ENCODE measurements at places on chromosomes 12 and 14.

- DNase-seq = no peak
Measured at GRCh38 chr12:22042976-22043669, 2.9 kb upstream of the CMAS start.

DNA sequence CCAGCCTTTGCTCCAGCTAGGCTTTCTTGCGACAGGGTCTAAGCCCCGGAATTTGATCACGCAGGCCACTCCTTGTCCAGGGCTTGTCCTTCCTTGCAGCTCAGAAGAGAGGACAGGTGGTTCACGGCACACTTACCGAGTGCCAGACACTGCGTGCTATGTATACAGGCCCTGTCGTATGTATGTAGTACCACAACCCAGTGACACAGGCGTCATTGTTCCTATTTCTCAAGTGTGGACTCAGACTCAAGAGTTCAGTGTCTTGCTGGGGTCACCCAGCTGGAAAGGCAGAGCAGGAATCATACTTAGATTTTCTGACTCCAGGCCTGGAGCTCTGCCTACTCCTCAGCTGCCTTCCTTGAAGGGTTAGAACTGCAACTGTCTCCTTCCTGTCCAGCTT lies 153.9 kb downstream of the SMOC1 start:
- no peak for DNase-seq

DNA sequence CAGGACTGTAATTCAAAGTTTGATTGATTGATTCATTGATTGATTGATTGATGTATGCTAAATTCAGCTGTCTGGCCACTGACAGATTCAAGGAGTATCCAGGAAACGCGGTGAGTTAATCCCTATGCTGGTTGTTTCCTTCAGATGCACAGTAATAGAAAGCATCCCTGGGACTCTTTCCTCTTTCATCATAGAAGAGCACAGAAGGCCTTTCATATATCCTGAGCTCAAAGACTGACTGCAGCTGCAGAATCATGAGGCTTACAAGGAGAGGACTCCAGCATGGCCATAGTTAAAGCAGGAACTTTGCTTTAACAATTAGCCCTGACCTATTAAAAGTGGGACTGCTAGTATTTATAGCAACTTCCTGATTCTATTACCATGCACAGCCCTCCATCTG lies 187.7 kb upstream of the TMTC1 start:
- no peak for DNase-seq

DNA sequence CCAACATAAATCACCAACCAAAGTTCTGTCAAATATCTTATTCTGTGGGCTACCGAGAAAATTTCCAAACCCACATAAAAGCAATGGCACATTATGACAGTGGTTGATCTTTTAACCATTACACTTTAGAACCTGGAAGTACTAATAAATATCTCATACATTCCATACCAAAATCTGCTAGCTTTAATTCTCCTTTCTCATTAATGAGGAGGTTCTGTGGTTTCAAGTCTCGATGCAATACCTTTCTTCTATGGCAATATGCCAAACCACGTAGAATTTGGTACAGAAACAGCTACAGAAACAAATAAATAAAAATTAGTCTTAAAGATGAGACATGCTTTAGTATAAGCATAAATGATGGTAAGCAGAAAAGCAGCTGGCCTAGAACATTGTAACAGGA lies 100.7 kb downstream of the ELK3 start:
- DNase-seq = no peak

- no peak for DNase-seq
Measured at GRCh38 chr14:48429512-48429911, 754.1 kb upstream of the MDGA2 start.

GRCh38 chr14:62103464-62103863 lies 341.2 kb downstream of the SNAPC1 start:
- no peak for DNase-seq

GRCh38 chr14:94550041-94550440 lies 11.2 kb upstream of the SERPINA4 start:
- DNase-seq = no peak

GRCh38 chr14:99971941-99972747 lies 93.1 kb upstream of the EVL start:
- DNase-seq = no peak

- no peak for DNase-seq
Measured at GRCh38 chr12:79063258-79063657, 198.7 kb downstream of the SYT1 start.

- no peak for DNase-seq
Measured at GRCh38 chr12:124720681-124721500, 142.8 kb downstream of the SCARB1 start.

GRCh38 chr12:4855121-4855924 lies 54.4 kb upstream of the KCNA1 start:
- DNase-seq = peak; percentile 64

- no peak for DNase-seq
Measured at GRCh38 chr12:12960639-12961209, 8.8 kb upstream of the GPRC5D start.

DNA sequence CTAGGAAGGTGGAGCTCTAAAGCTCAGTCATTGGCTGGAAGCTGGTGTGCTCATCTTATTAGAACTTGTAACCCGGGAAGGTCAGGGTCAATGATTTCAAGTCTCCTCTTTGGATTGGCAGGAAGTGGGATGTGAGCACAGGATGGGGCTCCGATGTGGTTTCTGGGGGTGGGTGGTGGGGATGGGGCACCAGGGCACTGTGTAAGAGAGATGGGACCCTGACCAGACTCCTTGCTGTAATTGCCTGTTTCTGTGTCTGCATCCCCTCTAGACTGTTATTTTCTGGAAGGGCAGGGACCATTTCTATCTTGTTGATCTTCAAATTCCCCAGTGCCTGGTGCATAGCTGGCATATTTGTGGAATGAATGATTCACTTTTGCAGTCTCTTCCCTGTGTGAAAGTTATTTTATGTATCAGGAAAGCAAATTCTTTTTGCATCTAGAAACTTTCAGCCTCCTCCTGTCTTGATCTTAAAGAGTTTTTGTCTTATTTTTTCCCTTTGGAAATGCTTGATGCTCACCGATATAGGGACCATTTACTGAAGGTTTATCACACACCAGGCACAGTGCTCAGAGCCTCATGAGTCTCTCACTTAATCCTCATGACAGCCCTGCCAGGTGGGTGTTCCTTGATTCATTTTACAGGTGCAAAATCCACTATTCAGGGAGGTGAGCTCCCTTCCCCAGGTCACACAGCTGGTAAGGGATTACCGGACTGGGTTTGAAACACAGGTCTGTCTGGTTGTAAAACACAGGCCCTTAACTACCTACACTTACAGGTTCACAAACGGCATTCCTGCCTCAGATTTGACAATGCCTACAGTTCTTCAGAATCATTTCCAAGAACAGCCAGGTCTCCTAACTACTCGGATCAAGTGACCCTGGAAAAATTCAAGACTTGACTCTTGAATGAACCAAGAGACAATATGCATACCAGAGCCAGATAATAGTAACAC lies 86.9 kb upstream of the IGF1 start:
- DNase-seq = no peak

- DNase-seq = no peak
Measured at GRCh38 chr14:74658535-74659131, 46.6 kb upstream of the LTBP2 start.

DNA sequence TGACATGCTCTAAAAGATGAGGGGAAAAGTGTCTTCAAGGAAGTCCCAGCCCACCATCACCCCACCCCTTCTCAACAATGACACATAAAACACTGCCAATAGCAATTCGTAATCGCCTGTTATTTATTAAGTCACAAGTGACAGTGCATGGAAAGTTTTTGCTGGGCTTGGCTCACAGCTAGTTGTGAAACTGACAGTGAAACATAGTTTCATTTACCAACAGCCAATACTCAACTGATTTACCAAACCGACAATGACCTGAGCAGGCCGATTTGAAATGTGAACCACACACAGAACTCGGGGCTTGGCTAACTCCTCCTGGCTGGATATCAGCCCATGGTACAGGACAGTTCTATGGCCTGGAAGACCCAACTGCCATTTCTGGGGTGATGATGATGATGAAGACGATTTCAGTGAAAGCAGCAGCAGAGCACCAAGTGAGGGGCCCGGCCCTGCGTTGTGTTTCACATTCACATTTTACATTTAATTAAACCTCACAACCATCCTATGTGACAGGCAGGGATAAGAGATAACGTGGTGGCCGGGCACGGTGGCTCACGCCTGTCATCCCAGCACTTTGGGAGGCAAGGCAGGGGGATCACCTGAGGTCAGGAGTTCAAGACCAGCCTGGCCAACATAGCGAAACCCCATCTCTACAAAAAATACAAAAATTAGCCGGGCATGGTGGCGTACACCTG lies 42.7 kb downstream of the CAMKK2 start:
- no peak for DNase-seq

- DNase-seq = no peak
Measured at GRCh38 chr14:38108681-38109080, 99.0 kb upstream of the SSTR1 start.

DNA sequence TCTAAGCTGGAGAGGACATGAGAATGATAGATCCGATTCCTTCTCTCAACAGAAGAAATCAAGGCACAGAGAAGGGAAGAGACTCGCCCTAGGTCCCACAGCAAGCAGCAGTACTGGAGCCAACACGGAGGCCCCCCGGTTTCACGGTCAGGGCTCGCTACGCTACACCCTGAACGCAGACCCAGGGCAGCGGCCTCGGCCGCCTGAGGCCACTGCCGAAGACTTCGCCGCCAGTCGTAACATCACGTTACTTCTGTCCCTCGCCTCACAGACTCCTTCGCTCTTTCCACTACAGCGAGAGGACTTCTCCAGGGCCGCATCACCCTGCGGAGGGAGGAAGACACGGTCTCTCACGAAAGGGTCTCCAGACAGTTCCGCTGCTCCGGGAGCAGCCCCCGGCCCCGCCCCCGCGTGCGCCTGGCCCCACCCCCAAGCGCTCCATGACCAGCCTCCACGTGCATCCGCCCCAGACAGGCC lies 411 bp upstream of the DCAF4 start:
- peak; percentile 40 for DNase-seq

GRCh38 chr14:22598896-22599244 lies 770 bp downstream of the ABHD4 start:
- DNase-seq = peak; percentile 70

- no peak for DNase-seq
Measured at GRCh38 chr12:101908395-101908794, 31.0 kb downstream of the DRAM1 start.

- DNase-seq = no peak
Measured at GRCh38 chr12:102763471-102763870, 153.6 kb downstream of the PAH start.

GRCh38 chr14:33455654-33456345 lies 495.1 kb downstream of the EGLN3 start:
- no peak for DNase-seq

- no peak for DNase-seq
Measured at GRCh38 chr12:115957686-115958290, 319.7 kb downstream of the MED13L start.
